Stomach (tissue), 19 donors: ENCODE measurements at places on chromosomes 2 and 18. TPM values are rescaled to one million over a fixed set of nuclear protein-coding genes. Genes with fewer than 3 reads are reported as not detected.

DNA sequence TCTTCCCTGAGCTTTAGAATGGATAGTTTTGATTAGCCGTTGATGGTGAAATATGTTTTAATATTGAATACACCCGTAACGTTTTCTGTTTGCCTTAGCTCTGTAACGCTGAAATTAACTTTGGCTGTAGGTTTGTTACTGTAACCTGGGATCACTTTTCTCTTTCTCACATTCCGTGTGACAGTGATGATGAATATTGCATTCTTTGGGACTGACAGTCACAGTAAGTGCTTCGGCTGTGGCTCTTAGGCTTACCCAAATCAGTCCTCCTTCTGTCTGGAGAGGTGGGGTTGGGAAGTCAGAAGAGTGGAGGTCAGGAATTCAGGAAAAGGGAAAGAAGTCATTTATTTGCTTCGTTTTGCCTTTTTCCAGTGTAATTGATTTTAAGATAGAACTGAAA lies 18.0 kb downstream of the RMC1 start:
- no peak for DNase-seq

DNA sequence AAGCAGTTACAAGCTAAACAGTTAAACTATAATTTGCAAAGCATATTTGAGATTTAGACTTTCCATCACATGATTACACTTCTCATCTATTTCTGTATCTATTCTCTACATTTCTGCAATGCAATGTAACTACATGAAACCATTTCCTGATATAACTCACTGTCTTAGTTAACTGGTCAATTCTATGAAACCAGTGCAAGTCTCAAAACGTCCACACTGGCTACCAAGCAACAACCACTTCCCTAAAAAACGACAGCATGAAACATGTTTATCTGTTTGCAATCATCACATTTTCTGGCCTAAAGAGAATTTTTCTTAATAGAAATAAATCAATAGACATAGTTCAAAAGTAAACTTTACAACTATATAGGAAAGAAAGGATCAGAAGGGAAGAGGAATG lies 17.4 kb downstream of the FECH start:
- DNase-seq: no peak

- no peak for DNase-seq
Measured at GRCh38 chr2:173989160-173989883, 24.1 kb upstream of the SP3 start.

- no peak for DNase-seq
Measured at GRCh38 chr2:104849618-104850141, 4.2 kb upstream of the POU3F3 start.

GRCh38 chr2:42523341-42523740 lies 29.6 kb upstream of the KCNG3 start:
- peak; percentile 27 for DNase-seq

- peak; percentile 88 for DNase-seq
Measured at GRCh38 chr2:30706534-30707303, 100.5 kb downstream of the CAPN13 start.

DNA sequence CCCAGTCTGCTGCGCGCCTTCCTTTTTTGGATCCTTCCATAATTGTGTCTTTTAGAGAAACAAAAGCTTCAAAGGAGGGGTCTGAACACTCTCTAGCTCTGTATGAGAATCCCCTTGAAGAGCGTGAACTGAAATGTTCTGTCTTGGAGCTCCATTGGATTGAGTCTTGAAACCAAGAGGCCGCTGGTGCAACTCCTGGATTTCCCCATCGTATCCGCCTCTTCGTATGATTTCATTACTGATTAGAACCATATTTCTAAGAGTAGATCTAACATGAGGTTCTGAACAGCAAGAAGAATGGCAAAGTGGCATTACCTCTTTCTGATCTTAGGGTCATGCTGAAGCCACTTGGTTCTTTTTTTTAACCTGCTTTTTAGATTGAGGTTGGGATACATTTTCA lies 31.4 kb upstream of the NRP2 start:
- DNase-seq: no peak

DNA sequence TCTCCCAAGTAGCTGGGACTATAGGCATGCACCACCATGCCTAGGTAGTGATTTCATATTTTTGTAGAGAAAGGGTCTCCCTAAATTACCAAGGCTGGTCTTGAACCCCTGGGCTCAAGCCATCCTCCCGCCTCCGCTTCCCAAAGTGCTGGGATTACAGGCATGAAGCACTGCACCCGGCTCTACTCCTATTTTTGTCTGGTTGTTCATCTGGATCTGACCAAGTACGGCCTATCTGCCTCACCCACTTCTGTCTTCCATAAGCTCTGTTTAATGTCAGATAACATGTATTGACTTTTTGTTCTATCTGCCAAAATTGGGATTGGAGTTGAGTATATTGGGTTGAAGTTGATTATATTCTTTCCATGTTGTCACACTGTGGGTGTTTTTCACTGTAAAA lies 198.4 kb downstream of the AFF3 start:
- no peak for DNase-seq

GRCh38 chr18:77701977-77702376 lies 452.3 kb downstream of the GALR1 start:
- no peak for DNase-seq

- peak; percentile 73 for DNase-seq
Measured at GRCh38 chr2:60556576-60557485, 3.4 kb upstream of the BCL11A start.

- no peak for DNase-seq
Measured at GRCh38 chr2:31270131-31270530, 36.2 kb downstream of the EHD3 start.

- no peak for DNase-seq
Measured at GRCh38 chr2:181404472-181404871, 52.7 kb upstream of the ITGA4 start.

DNA sequence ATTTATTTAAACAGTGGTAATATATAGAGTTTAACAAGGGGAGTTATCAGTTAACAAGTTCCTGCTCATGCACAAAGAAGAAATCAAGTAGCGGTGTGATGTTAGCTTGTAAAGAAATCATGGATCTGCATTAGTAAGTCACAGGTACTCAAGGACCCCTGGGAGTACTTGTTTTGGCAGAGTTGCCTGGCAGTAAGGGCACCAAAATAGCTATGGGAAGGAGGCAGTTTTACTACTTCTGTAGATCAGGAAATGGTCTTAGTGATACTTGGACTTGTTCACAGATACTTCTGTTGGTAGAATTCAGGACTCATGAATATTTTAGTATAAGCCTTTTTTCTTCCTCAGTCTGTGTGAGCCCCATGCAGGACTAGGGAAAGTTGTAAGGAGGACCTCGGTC lies 107.3 kb upstream of the IL1R2 start:
- no peak for DNase-seq

- DNase-seq: no peak
Measured at GRCh38 chr2:235773188-235773928, 279.5 kb downstream of the AGAP1 start.

Gene PAX8
- total RNA-seq: not detected

Gene MARCHF4
- total RNA-seq: not detected

Gene WNT10A
- total RNA-seq: not detected

Gene CWC22
- total RNA-seq: 2.9 TPM

Gene CYBRD1
- 12.2 TPM for total RNA-seq

Gene LIMS2
- total RNA-seq: 77.7 TPM
